ENCODE measurements at places on chromosomes 3 and 15. TPM values are rescaled to one million over a fixed set of nuclear protein-coding genes. Genes with fewer than 3 reads are reported as not detected.

DNA sequence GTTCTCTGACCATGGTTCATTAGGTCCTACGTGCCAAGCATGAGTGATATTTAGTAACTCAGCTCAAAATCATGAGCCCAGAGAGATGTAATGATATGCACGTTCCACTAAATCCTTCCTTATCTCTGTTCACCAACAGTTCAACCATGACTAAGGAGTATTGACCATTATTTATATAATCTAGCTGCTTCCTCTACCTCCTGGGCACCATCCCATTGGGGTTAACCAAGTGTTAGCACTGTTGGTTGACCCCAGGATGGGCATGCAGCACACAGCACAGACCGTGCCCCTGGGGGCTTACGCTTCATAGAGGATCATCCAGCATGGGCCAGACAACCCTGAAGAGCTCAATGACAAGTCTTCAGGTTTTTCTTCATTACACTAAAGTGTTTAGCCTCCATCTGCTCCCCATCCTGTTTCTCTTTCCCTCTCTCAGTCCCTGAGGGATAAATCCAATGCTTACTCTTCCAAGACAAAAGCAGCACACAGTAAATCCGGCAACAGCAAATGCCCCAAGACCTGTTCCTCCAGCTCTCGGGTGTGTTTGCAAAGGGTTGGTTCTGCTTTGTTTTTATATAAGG is 10.4 kb downstream of the FAM174B start:
- H3K36me3 ChIP-seq: no peaks in the 10 kb centered on the region
- H3K4me3 ChIP-seq: no peak overlapping the region
- peak overlapping the region; percentile 31 for H3K27ac ChIP-seq
- no peak for DNase-seq
- no peaks in the 10 kb centered on the region for H3K27me3 ChIP-seq

DNA sequence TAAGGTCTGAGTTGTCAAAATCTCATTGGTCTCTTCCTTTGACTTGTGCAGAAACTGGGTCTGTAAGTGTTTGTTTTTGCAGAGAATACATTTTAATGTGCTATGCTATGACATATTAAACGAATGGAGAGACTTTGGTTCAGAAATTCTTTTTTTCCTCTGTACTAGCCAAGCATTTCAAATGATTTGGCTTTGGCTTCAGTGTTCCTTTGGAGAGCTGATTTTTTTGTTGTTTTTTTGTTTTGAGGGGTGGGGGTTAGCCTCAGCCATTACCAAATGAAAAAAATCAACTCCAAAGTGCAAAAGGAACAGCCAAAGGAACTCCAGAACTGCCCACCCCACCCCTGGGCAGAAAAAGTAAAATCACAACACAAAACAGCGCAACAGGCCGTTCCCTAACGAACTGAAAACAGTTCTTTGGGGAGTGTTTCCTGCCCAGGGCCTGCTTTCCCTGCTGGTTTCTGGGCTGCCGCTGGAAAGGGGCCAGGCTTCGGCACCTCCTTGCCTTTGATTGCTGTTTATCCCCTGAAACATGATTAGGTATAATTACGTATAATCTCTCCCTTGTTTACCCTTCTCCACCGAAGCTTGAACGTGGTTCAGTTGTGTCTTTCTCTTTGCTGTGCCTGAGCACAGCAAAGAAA is 57.6 kb upstream of the NEO1 start:
- DNase-seq: no peak
- H3K27ac ChIP-seq: peak overlapping the region; percentile 9
- no peaks in the 10 kb centered on the region for H3K27me3 ChIP-seq
- no peak overlapping the region for H3K4me3 ChIP-seq
- peaks cover 11% of the 10 kb centered on the region for H3K4me1 ChIP-seq

DNA sequence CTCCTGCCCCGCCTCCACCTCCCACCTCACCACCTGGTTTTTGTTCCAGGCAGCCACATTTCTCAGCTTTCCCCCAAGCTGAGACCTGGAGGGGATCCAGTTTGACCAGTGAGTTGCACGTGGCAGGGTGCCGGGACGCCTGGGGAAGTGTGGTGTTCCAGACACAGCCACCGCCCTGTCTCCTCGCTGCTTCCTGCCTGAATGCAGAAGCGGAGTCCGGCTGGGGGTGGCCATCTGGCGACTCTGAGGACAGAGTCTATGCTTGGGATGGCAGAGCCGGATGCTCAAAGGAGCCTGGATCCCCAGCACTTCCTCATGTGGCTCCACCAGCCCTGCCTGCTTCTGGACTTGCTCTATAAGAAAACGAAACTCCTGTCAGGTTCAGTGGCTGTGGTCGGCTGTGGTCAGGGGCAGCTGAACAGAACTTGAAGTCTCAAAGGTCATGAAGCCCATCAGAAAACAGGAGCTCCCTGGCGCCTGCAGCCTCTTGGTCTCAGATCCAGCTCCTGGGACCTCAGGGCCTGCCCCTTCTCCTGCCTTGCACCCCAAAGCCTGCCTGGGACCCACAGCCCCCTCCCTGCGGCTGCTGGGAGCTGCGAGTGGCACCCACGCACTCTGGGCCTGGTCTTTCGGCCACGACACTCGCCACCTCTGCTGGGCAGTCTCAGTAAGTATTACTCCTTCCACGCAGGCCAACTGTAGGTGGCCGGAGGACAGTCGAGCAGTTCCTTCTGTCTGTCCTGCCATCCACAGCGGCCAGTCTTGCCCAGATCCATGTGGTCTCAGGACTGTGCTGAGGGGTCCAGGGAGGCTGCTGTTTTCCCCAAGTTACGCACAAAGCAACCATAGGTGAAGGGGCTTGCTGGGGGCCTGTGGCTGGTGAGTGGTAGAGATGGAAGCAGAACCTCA is 112.8 kb upstream of the MEF2A start:
- DNase-seq: peak; percentile 95
- no peaks in the 10 kb centered on the region for H3K36me3 ChIP-seq
- peak overlapping the region; percentile 32 for H3K4me3 ChIP-seq
- H3K4me1 ChIP-seq: peaks cover 53% of the 10 kb centered on the region

DNA sequence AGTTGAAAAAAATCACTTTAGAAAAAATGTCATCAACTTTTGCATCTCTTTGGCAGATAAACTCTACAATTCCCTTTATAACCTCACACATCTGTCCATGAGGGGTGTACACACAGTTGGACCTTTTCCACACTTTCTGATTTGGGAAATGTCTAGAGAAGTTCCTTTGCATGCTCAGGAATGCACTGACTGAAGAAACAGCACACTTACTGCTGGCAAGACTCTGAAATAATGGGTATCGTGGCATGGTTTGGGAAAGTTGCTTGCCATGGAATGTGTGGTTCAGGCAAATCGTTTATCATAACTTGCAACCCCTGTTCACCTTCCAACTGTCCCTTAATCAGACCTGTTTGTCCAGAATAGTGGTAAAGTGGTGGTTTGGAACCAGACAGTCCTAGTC is 135.3 kb upstream of the TGFBR2 start:
- no peak overlapping the region for H3K4me3 ChIP-seq
- no peaks in the 10 kb centered on the region for H3K36me3 ChIP-seq
- H3K4me1 ChIP-seq: peaks cover 22% of the 10 kb centered on the region

- no peak overlapping the region for H3K4me3 ChIP-seq
- H3K27ac ChIP-seq: no peak overlapping the region
- H3K27me3 ChIP-seq: no peaks in the 10 kb centered on the region
These were observed 31.6 kb downstream of the COL8A1 start for GRCh38 chr3:99669879-99670555.

DNA sequence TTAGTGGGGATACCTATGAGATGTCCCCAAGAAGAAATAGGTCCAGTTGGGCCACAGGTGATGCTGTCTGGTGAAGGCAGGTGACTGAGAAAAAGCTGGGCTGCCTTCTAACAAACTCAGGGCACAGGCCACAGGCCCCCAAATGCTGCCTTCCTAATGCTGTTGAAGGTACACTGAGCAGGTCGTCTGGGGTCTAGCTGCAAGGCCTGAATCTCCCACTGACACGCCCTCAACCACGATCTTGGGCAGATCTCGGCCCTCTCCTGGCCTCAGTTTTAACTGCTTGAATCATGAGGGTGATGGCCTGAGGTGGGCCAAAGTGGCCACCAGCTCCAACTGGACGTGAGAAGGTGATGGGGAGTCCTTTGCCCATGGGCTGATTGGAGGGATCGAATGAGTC is 2.1 kb upstream of the ACSBG1 start:
- H3K36me3 ChIP-seq: no peaks in the 10 kb centered on the region
- no peaks in the 10 kb centered on the region for H3K4me1 ChIP-seq
- no peak overlapping the region for H3K27ac ChIP-seq

The CFAP100 gene
- total RNA-seq: 21.5 TPM

The ZMYND10 gene
- 32.8 TPM for total RNA-seq
